ENCODE measurements at places on chromosomes 5 and 9.

DNA sequence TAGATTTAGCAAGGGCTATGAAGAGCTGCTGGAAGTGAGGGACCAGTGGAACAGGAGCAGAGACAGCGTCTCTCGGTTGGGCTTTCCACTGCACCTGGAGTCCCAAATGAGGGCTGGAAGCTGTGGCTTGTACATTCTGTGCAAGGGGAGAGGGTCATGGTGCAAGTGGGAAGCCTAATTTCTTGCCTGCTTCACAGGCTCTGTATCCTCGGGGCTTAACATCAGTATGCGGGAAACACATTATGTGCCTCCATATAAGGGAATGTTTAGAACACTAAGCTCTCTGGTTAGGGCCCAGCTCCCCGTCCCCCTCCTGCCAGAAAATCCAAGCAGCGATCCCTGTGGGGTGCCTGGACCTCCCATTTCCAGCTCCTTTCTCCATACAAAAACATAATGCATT lies 89.0 kb upstream of the NIPAL4 start:
- peak; percentile 73 for DNase-seq

DNA sequence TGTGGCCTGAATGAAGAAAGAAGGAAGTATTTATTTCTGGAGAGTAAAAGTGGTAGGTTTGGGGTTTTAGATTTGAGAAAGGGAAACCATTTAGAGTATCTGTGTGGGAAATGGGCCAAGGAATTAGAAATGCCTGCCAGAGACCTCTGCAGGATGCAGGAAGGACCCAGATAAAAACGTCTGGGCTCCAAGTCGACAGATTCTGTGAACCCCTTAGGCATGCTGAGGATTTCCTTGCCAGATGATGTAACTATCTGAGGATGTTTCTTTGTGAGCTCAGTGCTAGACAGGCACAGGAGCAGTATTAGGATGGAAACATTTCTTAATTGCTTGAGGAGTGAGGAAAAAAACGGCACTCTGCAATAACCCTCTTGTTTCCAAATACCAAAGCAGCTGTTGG lies 251.8 kb upstream of the DMRT1 start:
- peak; percentile 34 for DNase-seq

- no peak for DNase-seq
Observed at GRCh38 chr9:124799274-124800006, 22.5 kb downstream of the OLFML2A start.

DNA sequence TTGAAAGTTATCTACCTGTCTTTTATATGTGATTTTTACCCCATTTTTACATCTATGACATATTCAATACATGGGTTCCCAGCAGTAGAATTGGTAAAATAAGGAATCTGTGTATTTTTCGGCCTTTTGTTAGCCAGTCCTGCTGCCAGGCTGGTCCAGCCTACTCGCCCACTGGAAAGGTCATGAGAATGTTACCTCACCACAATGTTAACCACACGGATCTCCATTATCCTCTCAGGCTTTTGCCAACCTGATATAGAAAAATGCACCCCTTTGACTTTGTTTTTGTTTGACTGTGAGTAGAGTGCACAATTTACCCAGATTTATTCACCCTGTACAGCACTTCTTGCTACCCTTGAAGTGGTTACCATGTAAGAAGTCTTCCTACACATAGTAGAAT lies 167.2 kb downstream of the CTNND2 start:
- no peak for DNase-seq

DNA sequence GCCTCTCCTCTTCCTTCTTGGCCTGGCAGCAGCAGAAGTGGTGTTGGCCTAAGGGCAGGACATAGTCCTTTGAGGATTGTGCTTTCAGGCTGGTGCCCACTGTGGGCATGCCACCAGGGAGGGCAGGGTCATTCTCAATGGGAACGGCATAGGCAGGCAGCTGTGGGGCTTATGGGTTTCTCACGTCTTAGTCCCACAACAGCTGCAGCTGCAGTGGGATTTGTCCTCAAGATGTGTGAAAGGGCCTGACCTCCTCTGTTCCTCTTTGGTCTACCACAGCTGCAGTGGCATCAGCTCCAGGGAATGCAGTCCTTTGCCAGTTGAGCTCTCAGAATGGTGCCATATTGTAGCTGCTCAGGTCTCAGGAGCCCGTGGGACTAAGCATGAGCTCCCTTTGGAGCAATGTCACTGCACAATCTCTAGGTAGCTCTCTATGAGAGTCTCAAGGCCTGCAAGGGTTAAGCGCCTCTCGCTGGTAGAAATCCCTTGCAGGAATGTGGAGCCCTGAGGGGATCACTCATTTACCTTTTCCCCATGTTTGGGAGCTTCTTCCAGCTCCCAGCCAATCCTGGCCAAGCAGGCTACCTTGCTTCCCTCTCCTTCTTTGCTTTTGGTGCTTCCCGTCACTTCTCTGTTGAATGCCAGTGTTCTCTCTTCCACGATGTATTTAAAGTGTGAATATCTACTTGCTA lies 104.8 kb downstream of the GNA14 start:
- no peak for DNase-seq

Data from fibroblast of skin of left quadriceps (primary cell).